Ammon's horn (tissue), 1 donor: ENCODE measurements at places on chromosomes 4 and X.
A peak's percentile ranks its signal among the peaks of the same experiment; 100 is the strongest.

DNA sequence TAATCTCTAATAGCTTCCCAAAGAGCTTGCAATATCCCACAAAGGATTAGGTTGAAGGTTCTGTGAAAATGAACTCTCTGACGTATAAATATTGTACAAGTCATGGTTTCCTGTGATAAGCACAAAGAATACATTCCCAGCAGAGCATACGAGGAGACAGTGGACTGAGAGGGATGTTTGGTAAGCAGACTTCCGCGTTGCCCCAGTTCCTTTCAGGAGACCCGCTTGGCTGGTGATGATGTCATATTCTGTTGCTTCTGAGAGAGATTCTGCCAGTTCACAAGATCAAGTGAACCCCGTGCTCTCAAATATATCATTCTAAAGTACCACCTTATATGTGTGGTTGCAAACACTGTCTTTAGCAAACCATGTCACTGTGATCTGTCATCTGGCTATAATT is 323.9 kb upstream of the CASK start:
- no peak for DNase-seq

DNA sequence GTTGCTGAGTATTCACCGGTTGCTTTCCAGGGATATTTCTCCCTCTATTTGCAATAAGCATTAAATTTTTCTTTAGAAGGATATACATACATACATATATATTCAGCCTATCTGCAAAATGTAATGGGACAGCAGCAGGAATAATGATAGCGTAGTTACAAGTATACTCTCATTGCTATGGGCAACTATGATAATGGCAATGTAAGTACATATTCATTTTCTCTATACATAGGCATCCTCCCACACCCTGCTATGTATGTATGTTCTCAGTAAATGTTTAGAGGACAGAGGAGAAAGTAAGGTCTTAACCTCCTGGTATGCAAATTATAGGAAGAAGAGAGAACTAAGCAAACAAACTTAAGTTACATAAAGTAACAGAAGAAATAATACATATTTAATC is 19.7 kb upstream of the MAB21L2 start:
- DNase-seq = no peak

- no peak for DNase-seq
Measured at GRCh38 chrX:68060506-68061205, 372.6 kb downstream of the OPHN1 start.

- no peak for DNase-seq
Measured at GRCh38 chrX:119753639-119754257, 4.6 kb upstream of the SOWAHD start.

DNA sequence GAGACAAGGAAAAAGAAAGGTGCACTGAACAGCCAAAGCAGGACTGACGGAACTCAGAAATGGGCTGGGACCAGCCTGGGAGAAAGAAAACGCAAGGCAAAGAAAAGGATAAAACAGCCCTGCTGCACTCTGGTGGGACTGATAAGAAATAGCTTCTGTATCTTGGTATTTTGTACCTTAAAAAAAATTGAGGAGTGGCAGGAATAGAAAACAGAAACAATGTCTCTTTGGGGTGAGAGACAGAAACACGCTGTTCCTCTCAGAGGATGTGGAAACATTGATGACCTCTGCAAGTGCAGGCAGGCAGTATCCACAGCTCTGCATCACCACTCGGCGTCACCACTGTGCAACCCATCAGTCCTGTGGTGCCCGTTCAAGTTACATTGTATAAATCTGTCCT is 152.5 kb upstream of the SPRY1 start:
- peak; percentile 48 for DNase-seq

DNA sequence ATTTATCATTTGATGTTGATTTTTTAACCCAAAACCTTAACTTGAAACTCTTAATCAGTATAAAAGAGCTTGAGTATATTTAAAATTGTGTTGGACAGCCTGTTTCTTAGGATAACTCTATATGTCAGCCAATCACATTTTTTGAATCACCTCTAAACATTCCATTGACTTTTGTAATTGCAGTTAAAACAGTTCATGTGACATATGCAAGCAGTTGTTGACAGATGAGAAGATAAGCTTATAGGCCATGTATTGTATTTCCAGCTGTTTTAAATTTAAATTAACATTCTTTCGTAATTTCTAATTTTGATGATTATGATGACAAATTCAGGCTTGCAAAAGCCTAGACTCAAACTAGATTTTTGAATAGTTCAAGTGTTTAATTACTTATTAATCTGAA is 17.4 kb downstream of the VEGFC start:
- DNase-seq = no peak

DNA sequence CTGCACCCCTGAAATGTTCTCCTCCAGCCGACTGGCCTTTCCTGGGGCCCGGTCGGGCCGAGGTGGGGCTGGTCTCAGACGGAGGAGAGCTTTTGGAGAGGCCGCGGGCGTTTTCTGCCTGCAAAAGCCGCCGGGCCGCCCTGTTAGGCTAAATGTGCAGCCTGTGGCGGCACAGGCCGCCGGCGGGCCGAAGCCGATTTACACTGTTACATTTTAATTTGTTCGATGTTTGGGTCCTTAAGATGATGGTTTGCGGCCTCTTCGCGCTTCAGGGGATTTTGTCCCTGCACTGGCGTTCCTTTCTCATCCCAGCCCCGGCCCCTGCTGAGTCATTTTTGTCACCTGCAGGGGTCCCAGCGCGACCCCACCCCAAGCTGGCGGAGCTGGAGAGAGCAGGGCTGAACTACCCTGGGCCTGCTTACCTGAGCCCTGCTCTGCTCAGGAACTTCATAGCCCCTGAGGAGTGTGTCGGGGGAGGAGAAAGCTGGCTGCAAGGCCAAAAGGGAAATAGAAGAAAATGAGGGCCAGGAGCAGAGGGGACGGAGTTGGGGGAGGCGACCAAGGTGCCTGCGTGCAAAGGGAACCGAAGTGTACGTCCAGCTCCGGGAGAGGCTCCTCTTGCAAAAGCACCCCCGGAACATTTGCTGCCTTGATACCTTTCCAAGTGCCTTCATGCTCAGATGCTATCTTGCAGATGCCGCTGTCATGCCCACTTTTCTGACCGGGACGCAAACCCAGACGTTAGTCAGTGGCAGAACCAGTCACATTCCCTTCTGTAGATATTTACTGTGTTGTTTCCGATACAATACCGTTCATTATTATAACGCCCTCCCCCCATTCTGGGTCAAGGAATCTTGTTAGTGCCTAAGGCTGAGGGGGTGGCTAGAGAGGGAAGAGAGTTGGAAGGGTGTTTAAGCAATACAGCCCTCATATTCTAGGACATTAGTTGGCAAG is 977 bp upstream of the RBBP7 start:
- DNase-seq = peak; percentile 24

- DNase-seq = no peak
Measured at GRCh38 chrX:84064814-84065213, 123.2 kb downstream of the RPS6KA6 start.

- no peak for DNase-seq
Measured at GRCh38 chrX:22395372-22395771, 122.7 kb downstream of the CBLL2 start.

DNA sequence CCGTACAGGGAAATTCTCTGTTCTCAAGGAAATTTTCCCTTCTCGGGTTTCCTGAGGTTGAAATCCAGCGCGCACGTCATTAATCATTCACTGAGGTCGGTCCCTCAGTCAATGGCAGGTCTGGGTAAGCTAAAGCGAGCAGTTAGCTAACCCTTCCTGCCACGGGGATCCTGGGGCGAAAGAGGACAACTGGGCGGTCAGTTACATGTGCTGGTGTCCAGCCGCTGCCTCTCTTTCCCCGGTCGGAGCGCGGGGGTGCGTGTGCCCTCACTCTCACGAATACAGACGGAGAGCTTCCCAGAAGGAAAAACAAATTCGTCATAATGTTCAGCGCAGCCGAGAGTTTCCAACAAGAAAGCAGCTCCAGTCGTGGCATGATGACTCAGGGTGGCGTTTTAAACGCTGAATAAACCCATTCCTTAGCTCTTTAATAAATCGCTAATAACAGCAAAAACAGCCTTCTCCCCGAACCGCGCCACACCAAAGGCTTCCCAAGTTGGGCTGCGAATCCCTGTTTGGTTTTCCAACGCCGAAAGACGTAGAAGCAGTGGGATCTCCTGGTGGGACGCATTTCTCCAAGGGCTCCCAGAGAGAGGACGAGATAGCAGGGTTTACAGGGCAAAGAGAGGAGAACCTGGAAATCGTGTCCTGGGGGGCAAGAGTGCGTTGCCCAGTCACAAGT is 752 bp upstream of the FGF5 start:
- DNase-seq = no peak

GRCh38 chr4:8262637-8263322 is 6.8 kb upstream of the HTRA3 start:
- no peak for DNase-seq

DNA sequence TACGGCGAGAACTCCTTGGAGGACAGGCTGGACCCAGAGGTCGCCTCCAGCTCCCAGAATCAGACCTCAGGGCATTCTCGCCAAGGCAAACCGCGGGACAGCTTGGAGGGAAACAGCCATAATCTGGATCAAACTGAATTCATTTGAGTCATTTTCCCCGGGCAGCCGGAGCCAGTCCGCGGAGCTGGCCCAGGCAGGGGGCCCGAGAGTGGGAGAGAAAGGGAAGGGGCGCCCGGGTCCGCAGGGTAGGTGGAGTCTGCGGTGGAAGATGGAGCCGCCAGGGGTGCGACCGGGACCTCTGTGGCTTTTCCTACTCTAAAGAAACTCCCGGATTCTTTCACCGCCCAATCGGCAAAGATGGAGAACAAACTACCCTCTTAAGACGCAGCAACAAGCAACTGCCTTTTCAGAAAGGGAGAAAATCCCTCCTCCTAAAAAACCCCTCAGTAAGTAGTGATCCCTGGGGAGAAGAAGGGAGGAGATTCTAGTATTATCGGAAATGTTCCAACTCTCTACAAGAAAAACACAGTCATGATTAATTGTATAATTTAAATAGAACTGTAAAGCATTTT is 5.2 kb downstream of the NKX3-2 start:
- no peak for DNase-seq

- DNase-seq = no peak
Measured at GRCh38 chr4:9847968-9848748, 66.7 kb downstream of the DRD5 start.

GRCh38 chr4:126106658-126107057 is 791.9 kb downstream of the FAT4 start:
- DNase-seq = no peak

- DNase-seq = peak; percentile 17
Measured at GRCh38 chr4:52755426-52755825, 4.2 kb upstream of the ERVMER34-1 start.

DNA sequence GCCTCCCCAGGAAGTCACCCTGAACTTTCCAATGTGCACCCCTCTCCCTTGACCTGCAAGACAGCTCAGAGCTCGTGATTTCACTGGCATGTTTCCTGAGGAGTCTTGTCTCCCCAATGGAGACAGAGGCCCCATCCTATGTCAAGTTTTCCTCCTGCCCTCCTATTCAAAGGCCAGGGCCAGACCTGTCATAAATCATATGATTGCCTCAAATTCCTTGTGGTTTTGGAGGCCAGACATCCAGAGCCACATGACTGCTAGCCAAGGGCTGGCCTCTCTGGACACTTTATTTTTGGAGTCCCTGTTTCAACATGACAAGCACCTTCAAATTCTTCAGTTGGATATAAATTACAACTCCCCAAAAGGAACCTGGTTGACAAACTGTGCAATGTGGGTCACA is 76.0 kb upstream of the TFDP3 start:
- no peak for DNase-seq

DNA sequence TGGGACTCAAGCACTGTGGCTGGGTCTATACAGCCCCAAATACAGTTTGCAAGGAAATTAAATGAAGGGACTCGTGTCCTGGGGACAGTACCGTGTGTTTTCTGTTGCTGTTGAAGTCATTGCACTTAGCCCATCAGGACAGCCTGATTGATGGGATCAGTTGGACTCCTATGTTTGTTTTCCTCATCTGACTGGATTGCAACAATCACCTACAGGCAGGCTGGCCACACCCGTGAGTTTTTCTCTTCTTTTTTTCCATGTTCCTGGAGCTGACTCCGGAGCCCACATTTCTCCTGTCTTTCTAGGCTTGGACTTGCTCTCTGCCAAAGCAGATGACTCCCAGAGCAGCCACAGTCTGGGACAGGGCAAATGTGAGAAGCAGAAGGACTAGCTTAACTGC is 38.1 kb downstream of the RTL9 start:
- no peak for DNase-seq

DNA sequence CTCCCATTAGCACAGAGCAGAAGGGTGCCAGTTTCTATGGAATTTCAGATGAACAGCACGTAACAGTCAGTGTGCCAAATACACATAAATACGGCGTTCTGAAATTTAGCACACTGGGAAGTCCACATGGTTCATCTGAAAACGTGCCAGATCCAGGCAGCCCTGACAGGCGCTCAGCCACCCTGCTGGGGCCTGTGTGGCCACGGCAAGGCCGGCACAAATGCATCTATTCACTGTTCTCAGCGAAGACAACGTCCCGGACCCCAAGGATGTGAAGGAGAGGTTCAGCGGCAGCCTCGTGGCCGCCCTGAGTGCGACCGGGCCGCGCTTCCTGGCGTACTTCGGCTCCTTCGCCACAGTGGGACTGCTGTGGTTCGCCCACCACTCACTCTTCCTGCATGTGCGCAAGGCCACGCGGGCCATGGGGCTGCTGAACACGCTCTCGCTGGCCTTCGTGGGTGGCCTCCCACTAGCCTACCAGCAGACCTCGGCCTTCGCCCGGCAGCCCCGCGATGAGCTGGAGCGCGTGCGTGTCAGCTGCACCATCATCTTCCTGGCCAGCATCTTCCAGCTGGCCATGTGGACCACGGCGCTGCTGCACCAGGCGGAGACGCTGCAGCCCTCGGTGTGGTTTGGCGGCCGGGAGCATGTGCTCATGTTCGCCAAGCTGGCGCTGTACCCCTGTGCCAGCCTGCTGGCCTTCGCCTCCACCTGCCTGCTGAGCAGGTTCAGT is 15.6 kb downstream of the DGKQ start:
- peak; percentile 44 for DNase-seq

- no peak for DNase-seq
Measured at GRCh38 chrX:36501169-36501702, 506.9 kb upstream of the FAM47C start.

GRCh38 chrX:135977611-135978010 is 3.8 kb upstream of the MMGT1 start:
- DNase-seq = no peak

DNA sequence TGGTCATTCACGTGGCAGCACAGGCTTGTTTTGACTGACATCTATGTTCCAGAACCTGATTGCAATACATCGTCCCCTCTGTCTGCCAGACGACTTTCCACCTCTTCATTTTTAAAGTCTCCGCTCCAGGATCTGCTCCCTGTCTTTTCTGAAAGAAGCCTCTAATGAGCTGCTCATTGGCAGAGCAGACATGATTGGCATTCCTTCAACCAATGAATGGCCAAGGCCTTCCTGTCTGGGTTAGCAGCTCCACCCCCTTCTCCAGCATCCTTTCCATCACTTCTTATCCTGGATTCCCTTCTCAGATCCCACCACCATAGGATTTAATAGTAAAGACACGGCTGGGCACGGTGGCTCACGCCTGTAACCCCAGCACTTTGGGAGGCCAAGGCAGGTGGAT is 202.7 kb upstream of the KLF3 start:
- no peak for DNase-seq

DNA sequence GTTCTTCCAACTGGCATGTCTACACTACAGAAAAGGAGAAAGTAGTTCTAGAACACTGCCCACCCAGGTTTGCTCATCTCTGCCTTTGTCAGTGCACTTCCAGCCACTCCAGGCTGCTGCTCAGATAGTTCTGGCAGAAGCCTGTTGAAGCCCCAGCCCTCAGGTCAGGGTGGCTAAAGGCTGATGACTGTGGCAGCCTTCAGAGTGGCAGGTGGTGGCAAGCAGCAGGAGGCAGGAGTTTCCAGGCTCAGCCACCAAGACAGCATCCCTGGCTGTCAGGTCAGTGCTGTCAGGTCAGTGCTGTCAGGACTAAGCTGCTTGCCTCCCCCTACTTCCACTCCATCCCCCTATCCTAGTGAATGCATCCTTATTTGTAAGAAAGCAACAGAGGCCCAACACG is 100.4 kb downstream of the MAMLD1 start:
- DNase-seq = no peak
